ENCODE measurements at places on chromosomes 7 and 10.

DNA sequence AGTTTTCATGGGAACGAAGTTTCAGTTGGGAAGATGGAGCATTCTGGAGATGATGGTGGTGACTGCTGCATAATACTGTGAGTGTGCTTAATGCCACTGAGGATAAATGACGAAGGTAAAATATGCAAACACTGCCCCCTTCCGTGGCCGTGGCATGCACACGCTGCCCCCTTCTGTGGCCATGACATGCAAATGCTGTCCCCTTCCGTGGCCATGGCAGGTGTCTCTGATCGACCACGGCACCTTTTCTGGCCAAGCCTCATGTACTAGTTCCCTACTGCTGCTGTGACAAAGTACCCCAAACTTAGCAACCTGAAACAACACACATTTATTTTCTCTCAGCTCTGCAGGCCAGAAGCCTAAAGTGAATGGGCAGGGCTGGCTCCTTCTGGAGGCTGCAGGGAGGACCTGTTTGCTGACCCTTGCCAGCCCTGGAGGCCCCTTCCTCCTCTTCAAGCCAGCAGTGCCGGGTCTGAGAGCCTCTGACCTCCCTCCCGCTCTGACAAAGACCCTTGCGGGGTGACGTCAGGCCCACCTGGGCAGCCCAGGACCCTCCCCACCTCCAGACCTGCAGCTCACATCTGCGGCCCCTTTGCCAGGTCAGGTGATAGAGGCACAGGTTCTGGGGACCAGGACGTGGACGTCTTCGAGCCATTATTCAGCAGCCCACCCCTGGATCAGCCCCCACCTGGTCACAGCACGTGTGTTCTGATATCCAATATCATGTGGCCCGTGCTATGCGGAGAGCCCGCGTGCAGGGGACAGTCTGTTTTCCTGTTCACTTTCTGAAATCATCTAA lies 82.0 kb downstream of the MICALL2 start:
- no peak for DNase-seq

GRCh38 chr10:75512203-75512933 lies 80.9 kb downstream of the LRMDA start:
- DNase-seq: no peak

DNA sequence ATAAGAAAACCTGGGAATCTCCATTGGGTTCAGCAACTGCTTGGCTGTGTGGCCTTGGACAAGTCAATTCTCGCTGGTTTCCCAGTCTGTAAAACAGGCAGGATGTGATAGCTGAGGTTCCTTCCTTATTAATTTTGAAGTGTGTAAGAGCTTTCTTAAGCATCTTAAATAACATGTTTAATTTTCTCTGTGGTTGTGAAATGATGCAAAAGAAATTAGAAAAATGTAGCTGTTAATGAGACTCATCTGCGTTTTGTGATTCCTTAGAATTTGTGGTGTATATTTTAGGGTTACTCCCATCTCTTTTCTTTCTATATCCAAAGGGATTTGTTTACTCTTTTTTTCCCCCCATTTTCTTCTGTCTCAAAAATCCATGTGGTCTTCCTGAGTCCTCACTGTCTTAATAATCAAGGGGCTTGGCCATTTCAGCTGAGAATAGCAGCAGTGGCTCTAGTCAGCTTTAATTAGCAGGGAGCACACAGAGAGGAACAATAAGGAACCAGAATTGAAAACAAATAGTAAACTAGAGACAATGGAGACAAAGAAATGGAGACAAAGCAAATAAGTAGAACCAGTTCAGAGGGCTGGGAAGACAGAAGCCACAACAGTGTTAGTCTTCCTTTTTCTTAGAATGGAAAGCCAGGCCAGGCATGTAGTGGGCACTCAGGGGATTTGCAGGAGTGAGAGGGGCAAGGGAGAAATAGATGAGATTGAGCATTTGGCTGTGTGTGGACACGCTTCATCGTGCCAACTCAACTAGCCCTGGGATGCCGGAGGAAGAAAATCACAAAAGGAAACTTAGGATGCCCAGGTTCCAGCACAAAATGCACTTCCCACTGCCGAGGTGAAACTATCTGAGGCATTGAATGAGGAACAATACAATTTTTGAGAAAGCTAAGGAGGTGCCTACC lies 93.9 kb downstream of the CHN2 start:
- DNase-seq: no peak

DNA sequence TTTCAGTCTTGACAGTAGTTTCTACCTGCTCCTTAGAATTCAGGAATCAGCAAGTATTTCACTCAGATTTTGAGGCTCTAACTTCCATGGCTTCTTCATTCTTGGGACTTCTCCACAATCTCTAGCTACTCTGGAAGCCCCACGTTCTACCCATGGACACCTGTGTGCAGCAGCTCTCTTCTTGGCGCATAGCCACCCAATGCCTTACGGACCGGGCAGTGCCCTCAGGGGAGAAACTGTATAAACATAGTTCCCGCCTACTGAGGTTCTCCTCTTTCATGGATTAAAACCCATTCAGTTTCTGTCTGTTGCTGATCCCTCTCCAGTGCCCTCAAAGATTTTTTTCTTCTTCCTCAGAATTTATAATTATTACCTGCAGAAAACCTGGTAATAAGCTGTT lies 177.1 kb downstream of the SORCS1 start:
- DNase-seq: no peak

DNA sequence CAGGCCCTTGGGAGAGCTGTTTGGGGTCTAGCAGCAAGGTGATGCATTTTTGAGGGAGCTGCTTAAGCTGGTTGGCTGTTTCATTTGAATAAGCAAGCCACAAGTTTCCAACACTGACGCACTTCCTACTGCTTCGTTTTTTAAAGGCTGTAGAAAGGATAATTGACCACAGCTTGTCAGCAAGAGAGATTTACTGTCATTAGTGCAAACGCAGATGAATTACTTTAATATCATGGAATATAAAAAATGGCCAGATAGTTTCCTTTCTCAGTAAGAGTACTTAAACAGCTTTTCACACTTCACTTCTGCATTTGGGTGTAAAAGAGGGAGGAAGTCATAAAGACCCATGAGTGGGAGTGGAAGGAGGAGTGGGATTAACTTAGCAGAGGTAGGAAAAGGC lies 61.5 kb downstream of the FZD1 start:
- no peak for DNase-seq

GRCh38 chr10:100655326-100655759 lies 90.0 kb upstream of the PAX2 start:
- no peak for DNase-seq

GRCh38 chr10:102394801-102395399 lies 605 bp upstream of the NFKB2 start:
- DNase-seq: no peak
